ENCODE measurements at places on chromosomes 1 and 21.

DNA sequence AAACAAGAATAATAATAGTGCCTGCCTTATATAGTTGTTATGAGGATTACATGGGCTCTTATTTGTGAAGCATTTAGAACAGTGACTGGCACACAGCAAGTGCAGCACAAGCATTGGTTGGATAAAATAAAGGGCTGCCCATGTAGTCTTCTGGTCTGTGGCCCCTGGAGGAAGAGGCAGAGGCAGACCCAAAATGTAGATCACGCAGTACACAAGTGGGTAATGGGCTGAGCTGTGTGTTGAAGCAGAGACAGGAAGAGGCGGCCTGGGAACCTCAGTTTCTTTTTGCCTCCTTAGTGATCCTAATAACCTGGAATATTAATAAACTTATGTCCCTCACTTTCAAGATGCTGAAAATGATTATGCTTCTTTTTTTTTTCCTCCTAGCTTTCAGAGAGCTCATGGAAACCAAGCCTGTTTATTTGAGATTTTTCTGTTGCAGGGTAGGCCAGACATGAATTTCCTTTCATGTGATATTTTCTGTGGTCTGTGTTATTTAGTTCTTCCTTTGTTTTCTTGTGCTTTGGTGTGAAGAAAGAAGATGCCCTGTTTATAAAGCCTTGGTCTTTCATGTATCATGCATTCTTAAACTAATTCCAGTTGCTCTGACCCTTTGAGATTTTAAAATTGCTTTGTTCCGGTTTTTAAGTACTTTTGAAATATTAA is 42.5 kb downstream of the LRRC8D start:
- no peak for DNase-seq

GRCh38 chr21:45305836-45306235 is 18.1 kb upstream of the POFUT2 start:
- DNase-seq = no peak

GRCh38 chr1:110319332-110320167 is 19.6 kb upstream of the RBM15 start:
- DNase-seq = no peak

DNA sequence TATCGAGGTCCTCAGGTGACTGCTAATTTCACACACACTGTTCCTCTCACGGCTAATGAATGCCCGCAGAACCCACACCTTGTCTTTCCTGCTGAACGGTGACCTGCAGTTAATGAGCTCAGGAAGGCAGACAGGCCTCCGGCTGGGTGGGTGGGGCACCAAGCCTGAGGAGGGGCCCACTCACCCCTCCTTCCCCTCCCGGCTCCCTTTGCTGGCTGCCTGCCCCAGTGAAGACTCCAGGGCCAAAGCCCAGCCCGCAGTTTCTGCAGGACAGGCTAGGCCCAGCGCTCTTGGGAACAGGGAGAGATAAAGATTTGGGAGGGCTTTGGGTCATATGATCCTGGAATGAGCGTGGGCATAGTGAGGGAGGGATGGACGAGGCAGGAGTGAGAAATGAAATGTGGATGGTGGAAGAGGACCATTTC is 26.4 kb downstream of the FOXO6 start:
- no peak for DNase-seq

DNA sequence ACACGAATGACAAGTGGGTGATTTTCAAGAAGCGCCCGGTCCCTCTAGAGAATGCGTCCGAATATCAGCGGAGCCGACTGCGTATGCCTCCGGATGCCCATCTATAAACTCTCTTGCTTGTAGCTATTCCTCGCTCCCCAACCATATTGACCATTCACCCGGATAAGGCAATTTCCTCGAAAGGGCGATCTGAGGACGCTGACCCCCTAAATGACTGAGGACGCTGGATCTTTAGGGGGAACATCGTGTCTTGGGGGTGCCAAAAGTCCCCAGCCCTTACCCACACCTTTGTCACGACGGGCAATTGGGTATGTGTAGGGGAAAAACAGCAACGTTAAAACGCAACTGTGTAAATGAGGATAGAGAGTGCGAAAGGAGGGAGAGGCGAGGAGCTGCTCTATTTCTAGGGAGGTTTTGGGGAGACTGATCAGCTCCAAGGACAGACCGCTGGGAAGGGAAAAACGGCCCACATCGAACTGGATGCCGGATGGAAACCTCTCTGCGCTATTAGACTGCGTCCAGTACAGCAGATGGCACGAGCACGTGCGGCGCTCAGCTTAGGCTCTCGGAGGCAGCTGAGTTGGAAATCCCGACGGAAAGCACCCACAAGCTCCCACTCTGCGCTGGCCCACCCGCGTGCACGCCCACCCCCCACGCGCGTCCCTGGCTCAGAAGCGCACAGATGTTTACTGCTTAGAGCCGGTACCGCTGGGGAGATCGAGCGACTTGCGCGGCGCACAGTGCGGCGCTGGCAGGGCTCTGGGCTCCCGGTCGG is 2.9 kb upstream of the PRRX1 start:
- DNase-seq = no peak

DNA sequence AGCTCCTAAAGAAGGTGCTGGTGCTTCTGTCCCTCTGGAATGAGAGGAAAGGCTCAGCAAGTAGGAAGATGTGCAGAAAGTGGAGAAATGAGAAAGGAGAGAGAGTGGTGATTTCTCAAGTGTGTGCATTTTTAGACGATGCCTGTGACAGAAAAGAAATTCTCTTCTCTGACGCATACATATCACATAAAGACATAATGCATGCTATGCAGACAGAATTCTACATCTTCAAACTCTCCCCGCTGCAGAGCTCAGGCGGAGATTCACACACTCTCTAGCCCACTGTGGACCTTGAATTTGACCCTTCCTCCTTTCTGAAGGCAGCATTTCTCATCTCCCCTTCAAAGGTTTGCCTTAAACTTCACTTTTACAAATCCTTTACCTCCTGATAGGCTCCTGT is 52.0 kb upstream of the CAMK1G start:
- no peak for DNase-seq

DNA sequence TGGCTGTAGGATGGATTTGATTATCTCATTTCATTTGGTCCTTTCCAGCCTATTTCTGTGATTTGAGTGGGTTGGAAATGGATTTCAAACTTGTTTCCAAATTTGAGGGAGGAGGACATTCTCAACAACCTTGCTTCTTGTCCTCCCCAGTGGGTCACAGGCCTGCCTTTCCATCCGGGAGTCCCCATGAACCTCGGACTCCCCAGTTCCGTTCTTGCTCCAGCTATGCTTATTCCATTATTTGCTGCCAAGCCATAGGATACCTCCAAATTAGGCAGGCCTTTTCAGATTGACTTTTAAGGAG is 97.8 kb downstream of the DUSP10 start:
- DNase-seq = no peak

GRCh38 chr1:49197081-49197480 is 420.4 kb upstream of the BEND5 start:
- no peak for DNase-seq

DNA sequence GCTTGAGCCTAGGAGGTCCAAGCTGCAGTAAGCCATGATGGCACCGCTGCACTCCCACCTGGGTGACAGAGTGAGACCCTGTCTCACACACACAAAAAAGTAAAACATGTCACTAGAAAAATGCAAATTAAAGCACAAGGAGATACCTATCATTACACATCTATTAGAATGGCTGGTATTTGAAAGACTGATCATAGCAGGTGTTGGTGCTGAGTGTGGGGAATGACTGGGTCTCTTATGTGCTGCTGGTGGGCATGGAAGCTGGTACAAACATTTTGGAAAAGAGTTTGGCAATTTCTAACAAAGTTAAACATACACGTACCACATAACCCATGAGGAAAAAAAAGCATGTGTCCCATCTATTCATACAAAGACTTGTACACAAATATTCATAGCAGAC is 142.1 kb upstream of the ZBTB40 start:
- DNase-seq = no peak

DNA sequence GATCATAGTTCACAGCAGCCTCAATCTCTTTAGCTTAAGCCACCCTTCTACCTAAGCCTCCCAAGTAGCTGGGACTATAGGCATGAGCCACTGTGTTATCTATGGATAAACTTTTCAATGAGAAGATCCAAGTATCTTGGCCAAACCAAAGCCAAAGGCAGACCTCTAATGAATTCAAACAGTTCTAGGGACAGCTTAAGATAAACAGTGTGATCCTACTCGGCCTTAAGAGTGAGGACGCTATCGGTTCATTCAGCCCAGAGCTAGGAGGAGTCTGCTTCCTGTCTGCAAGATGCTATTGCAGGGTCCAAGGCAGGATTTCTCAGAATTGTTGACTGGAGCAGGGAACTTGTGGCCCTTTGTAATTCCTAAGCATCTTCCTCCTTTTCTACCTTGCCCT is 368.7 kb downstream of the ST6GALNAC3 start:
- DNase-seq = no peak

DNA sequence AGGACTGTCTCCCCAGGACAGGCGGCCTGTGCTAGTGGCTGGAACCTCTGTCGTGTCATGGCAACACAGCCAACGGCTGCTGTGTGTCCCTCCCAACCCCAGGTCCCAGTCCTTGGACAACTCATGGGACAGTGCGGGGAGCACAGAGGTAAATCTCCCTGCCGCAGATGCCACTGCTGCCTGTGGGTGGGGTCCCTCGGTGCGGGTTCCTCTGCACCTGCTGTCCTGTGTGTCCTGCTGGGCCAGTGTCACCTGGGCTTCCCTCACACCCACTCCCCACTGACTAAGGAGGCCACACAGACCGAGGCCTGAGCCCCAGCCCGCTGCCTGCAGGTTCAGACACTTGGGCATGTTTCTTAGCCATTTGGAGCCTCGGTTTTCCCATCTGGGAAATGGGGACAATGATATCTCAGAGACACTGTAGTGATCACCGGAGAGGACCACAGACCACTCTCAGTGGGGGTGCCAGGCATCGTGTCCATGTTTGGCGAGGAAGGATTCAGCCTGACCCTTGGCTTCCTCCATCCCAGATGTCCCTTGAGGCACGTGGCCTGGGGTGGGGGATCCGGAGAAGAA is 96.5 kb downstream of the SIK1 start:
- DNase-seq = no peak

DNA sequence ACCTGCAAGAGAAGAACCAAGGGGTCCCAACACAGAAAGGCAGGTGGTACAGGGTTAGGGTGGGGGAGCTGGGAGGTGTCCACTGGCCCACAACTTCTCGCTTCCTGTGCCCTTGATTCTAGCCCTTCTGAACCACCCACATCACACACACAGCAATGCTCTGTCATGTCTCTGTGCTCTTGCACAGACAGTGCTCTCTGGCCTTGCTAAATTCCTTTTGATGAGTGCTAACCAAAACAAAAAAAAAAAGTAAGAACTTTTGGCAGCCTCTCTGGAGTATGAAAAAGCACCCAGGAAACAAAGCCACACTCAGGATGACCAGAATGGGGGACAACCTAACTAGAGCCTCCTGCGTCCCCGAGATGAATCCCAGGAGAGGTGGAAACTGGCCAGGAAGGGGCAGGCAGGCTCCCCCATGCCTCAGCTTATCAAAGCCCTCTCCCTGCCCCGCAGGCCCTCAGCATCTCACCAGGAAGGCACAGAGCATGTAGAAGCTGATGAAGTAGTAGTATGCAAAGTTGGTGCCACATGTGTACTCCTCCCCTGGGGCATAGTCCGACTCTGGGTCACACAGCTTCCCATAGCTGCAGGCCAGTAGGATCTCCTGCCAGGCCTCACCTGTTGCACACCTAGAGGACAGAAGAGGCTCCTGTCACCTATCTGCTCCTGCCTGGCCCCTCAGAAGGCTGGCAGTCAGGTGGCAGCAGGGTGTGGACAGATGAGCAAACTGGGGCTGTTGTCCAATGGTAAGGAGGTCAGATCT is 27.2 kb upstream of the KIF21B start:
- DNase-seq = no peak

DNA sequence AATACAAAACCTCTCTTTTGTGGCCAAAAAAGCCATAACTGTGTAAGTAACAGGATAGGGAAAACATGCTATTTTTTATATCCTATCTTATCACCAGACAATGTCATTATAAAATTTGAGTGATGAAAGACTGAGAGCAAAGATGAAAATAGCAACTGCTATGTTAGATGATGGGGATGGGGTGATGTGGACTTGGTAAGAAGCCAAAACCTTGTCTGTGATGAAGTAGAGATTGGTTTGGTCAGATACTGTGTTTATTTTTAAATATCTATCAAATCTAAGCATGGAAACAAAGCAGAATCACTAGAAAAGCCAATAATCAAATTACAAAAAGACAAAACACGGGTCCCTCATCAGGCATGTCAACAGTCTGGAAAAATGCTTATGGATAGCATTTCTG is 631.1 kb upstream of the NR5A2 start:
- DNase-seq = no peak

- DNase-seq = no peak
Measured at GRCh38 chr1:31878058-31878457, 60.1 kb downstream of the PTP4A2 start.
